ENCODE measurements at places on chromosomes 12 and 14. TPM values are rescaled to one million over a fixed set of nuclear protein-coding genes. Genes with fewer than 3 reads are reported as not detected.
A peak's percentile ranks its signal among the peaks of the same experiment; 100 is the strongest.

GRCh38 chr12:89029961-89030360, 322.3 kb downstream of the DUSP6 start:
- DNase-seq = no peak

GRCh38 chr14:50371546-50371945, 25.1 kb downstream of the CDKL1 start:
- DNase-seq = no peak

- DNase-seq = no peak
These were observed 57.4 kb downstream of the SPPL3 start for GRCh38 chr12:120846721-120847120.

The TAS2R42 gene
- not detected for total RNA-seq

The PRIMA1 gene
- total RNA-seq = not detected

DNA sequence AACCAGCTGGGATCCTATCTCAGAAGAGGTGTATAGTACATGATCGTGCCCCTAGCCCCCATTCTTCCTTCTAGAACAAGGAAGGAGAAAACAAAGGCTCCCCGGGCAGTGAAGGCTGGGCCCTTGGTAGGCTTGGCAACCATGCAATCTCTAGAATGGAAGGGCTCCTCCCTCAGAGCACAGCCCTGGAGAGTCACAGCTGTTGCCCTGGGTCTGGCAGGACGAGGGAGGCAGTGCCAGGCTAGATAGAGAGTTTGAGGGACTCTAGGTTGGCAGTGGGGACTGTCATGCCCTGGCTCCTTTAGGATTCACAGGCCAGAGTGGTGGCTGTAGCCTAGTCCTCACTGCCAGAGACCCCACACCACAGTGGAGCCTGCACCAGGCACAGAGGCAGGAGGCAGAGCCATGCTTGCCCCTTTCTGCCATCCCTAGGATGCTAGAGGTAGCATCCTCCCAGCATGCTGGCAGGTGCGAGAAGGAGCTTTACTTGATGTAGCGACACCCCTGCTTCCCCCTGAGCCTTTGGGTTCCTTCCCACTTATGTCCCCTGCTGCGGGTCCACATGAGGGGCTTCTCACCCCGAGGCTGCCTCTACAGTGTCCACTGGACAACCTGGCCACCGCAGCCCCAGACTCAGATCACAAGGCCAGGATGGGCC, 33.4 kb upstream of the CIPC start:
- no peak for DNase-seq

DNA sequence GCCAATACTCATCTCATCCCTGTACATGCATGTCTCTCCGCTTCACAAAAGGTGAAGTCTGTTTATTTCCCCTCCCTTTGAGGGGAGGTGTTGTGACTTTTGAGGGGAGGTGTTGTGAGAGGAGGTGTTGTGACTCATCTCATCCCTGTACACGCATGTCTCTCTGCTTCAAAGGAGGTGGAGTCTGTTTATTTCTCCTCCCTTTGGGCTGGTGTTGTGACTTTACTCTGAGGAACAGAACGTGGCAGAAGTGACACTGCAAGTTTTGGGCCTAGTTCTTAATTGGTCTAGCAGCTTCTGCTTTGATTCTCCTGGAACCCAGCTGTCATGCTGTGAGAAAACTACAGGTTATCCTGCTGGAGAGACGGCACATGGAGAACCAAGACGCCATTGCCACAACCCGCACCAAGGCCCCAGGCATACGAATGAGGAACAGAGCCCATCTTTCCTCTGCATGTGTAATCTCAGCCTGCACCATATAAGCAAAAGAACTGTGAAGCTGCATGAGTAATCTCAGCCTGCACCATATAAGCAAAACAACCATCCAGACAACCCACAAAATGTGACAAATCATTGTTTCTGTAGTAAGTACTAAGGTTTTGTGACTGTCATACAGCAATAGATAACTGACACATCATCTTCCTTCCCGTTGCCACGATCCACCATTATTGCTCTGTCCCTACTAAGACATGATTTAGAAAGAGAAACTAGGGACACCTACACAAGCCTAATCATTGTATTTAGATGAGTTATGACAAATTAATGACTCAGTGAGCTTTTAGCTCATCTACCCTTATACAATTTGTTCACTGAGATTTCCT, 30.0 kb downstream of the GALNT4 start:
- DNase-seq = no peak

The MUCL1 gene
- total RNA-seq = not detected

DNA sequence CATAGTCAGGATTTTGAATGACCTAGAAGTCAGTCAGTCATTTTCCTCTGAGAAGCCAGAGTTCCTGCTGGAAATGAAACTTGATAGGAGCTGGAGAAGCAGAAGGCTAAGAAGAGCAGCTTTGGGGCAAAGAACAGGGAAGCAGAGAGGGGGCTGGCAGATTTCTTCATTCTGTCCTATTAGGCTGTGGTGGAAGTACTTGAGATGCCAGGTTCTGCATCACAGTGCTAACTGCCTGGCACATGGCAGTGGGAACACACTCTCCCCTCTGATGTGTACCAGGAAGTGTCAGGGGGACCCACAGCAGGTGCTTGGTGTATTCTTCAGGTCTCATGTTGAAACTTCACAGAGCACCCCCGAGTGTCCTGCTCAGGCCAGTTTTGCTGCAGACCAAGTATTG, 61.0 kb downstream of the SUSD6 start:
- DNase-seq = no peak

DNA sequence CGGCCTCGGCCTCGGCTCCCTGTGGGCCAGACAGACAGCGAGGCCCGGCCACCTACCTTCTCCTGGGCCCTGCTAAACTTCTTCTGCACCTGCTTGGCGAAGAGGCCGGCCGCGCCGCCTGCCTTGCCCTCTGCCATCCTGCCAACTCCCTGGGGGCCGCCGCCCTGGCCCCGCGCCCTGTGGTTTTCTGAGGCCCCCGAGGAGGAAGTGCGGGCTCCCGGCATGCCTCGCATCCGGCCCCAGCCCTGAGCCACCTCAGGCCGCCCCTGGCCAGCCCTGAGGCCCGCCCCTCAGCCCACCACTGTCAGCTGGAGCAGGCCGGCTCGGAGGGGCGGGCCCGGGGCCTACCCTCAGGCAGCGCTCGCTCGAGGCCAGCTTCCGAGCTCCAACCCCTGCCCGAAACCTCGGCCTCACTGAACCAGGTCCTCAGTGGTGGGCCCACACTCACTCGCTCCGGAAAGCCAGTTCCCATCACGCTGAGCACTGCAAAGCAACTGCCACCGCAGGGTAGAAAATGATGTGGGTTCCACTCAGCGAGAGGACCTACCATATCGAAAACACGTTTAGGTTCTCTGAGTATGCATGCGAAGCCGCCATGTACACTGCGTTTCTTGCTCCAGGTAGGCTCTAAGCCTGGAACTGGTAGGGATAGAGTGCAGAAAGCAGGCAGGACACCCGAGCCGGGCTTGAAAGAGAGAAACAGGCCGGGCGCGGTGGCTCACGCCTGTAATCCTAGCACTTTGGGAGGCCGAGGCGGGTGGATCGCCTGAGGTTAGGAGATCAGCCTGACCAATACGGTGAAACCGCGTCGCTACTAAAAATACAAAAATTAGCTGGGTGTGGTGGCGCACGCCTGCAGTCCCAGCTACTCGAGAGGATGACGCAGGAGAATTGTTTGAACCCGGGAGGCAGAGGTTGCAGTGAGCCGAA, at the start of gene BIN2:
Gene BIN2, minus strand, starts transcription at position 209 of the 930 bp plus-strand sequence. Its CDS starts 72 bp downstream, at position 137.
- no peak for DNase-seq

The TCL1B gene
- total RNA-seq = not detected

The TOMM20L gene
- total RNA-seq = not detected

The MYH7 gene
- total RNA-seq = not detected

The FAM181A gene
- not detected for total RNA-seq

The GPR68 gene
- total RNA-seq = 3.7 TPM

- DNase-seq = no peak
These were observed 11.2 kb downstream of the SPRING1 start for GRCh38 chr12:116726694-116727093.

DNA sequence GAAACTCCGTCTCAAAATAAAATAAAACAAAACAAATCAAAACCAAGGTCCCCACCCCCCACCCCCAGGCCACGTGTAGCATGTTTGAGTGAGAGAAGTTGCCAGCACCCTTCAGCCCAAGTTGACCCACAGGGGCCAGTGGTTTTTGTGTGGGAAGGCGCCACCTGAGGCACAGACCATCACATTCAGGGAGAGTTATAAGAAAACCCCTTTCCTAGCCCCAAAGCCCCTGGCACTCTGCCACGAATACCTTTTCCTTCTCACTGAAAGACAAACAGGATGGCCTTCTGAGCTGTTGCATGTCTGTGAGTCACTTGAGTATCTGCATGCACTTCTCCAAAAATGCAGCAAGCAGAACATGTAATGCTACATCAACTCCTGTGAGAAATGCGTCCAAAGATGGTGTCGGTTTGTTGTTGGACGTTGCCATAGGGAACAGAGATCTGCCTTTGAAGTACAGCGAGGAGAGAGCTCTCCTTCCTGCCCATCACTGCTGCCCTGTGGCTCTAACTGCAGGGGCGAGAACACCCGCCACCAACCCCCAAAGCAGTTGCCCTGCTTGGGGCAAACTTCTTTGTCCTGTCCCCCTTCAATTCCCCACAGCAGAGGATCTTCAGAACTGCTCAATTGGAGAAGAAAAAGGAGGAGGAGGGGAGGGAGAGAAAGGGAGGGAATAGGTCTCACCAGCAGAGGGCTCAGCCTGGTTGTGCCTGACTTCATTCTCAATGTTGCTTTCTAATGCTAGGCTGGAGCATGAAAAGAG, 2.7 kb upstream of the TRAF3 start:
- no peak for DNase-seq

DNA sequence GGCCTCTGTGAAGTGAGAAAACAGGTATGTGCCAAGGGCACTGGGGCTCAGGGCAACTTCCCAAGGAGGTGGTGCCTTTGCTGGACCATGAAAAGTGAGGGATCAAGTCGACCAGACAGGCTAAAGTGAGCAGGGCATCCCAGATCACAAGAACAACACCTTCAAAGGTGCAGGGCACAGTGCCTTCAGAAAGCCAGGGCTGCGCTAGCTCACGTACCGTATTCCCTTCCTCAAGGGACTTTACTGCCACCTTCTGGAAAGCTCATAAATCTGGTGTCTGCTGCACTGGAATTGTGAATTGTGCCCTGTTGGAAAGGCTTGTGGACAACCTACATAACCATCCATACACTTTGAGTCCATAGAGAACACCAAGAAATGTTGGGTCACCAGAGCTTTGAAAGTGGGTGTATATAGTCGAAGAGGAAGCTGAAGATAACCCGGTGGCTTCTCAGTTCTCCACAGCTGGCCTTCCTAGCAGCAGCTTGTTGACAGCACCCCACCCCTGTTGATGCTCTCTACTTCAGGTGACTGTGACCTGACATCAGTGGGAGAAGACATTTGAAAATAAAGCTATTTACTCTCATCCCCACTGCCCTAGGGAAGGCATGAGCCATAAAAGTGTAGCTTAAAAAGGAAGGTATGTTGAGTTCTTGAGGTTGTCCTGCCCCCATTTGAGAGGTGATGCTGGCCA, 24.5 kb downstream of the FIGNL2 start:
- DNase-seq = peak; percentile 56

- no peak for DNase-seq
These were observed 8.3 kb upstream of the AEBP2 start for GRCh38 chr12:19430988-19431387.

DNA sequence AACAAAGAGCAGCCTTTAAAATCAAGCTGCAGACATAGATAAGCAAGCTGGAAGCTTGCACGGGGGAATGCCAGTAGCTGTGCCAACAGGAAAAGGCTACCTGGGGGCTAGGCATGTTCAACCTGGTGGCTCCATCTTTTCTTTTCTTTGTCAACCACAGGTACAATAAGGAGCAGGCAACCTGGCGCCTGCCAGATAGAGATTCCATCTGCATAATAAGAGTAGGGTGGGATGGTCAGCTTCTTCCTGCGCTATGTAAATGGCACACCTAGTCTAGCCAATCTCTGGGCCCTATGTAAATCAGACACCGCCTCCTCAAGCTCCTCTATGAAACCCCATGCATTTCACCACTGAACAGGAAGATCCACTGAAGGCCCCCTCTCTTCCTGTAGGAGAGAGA, 87.4 kb upstream of the PKP2 start:
- no peak for DNase-seq

The FOXN4 gene
- not detected for total RNA-seq

GRCh38 chr12:123645878-123646277, 12.2 kb downstream of the GTF2H3 start:
- DNase-seq = no peak

The CD69 gene
- total RNA-seq = 32.5 TPM

The LMNTD1 gene
- total RNA-seq = 0.82 TPM

GRCh38 chr12:110743571-110744093, 941 bp upstream of the PPP1CC start:
- DNase-seq = no peak

GRCh38 chr14:94132285-94132887, 3.0 kb upstream of the IFI27L2 start:
- peak; percentile 42 for DNase-seq

- DNase-seq = no peak
These were observed 755 bp upstream of the PTPN6 start for GRCh38 chr12:6950401-6950801.

- DNase-seq = no peak
These were observed 69.1 kb upstream of the HOXC13 start for GRCh38 chr12:53869500-53869899.

DNA sequence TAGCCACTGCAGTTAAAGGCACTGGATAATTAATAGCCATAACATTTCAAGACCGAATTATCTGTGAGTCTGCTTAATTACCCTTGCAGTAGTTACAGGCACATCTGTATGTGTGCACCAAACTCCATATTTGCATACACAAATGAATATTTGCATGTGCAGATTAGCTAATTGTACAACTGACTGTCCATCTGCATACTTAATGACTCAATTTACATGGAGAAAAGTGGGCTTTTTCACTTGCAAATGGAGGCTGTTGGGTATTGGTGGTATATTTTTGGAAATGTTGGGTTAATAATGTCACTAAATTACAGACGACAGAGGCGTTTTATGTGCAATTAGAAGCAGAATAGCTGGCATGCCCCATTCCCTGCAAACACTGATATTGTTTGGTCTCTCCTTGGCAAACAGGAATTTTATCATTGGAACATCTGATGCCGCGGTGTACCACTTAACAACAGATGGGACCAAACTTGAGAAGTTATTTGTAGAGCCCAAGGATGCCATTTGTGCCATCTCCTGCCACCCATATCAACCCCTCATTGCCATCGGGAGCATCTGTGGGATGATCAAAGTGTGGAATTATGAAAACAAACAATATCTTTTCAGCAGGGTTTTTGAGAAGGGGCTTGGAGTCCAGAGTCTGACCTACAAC, 39.6 kb downstream of the CFAP251 start:
- DNase-seq = no peak

The CHGA gene
- total RNA-seq = 0.29 TPM

GRCh38 chr14:94460631-94461416, 8.2 kb upstream of the SERPINA11 start:
- DNase-seq = no peak

The BCL7A gene
- total RNA-seq = 9.8 TPM

The OTOGL gene
- 0.10 TPM for total RNA-seq

DNA sequence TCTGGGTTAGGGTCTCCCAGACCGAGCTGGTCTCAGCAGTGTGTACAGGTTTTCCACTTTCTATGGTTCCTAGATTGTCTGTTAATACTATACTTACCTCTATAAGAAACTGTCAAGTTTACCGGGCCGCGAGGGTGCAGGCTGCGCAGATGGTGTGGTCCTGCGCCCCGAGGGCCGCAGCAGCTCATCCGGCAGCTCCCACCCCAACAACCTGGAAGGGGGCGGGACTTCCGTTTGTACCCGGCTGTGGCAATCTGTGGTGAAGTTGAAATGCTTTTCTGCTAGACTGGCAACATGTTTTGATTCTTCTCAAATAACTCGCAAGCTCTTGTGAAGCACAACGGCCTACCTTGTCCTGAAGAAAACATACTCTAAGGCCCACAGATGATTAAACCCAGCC, at the start of gene CLEC9A:
Gene CLEC9A, plus strand, starts transcription at position 237 of the 400 bp plus-strand sequence. CDS start 22,006 bp downstream, outside the sequence.
- no peak for DNase-seq
